Lower lobe of right lung (tissue), 2 donors: ENCODE measurements at places on chromosomes 1 and 21. TPM values are rescaled to one million over a fixed set of nuclear protein-coding genes. Genes with fewer than 3 reads are reported as not detected.

Gene CHRM3
- 6.0 TPM for total RNA-seq

Gene CD34
- total RNA-seq = 44.6 TPM

GRCh38 chr1:195141294-195141693 lies 1466.9 kb downstream of the KCNT2 start:
- H3K36me3 ChIP-seq = no peaks in the 10 kb centered on the region
- no peak for DNase-seq
- no peaks in the 10 kb centered on the region for H3K4me1 ChIP-seq
- H3K27ac ChIP-seq = no peak overlapping the region
- no peaks in the 10 kb centered on the region for H3K27me3 ChIP-seq

DNA sequence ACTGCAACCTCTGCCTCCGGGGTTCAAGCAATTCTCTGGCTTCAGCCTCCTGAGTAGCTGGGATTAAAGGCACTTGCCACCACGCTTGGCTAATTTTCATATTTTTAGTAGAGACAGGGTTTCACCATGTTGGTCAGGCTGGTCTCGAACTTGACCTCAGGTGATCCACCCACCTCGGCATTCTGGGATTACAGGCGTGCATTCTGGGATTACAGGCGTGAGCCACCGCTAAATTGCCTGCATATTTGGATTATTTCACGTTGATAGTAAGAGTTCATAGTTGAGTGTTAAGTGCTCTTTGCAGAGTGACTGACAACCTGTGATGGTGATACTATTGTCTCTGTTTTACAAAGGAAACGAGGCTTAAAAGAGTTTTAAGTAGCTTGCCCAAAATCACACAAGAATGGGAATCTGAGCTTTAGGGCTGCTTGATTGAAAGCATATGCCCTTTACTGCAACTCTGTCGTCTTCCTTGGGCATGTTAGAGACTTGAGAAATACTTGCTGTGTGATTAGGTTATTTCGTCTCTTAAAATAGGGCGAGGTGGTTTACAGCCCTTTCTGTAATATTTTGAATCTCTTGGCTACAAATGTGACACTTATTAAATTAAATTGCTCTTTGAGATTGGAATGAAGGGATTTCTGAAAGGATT lies 12.4 kb downstream of the CDC42 start:
- H3K36me3 ChIP-seq = peaks cover 17% of the 10 kb centered on the region
- H3K27ac ChIP-seq = no peak overlapping the region
- H3K4me1 ChIP-seq = peaks cover 97% of the 10 kb centered on the region
- H3K4me3 ChIP-seq = no peak overlapping the region
- DNase-seq = no peak
- no peaks in the 10 kb centered on the region for H3K27me3 ChIP-seq

GRCh38 chr1:179142889-179143299 lies 61.0 kb downstream of the TOR3A start:
- H3K27ac ChIP-seq = peak overlapping the region; percentile 52
- peak overlapping the region; percentile 22 for H3K4me3 ChIP-seq
